Renal cortex interstitium (tissue), 15 donors: ENCODE measurements at places on chromosomes 12 and 14. TPM values are rescaled to one million over a fixed set of nuclear protein-coding genes. Genes with fewer than 3 reads are reported as not detected.

SPX gene
- 13.2 TPM for polyA plus RNA-seq

SPIC gene
- not detected for polyA plus RNA-seq

CATSPERB gene
- 1.1 TPM for polyA plus RNA-seq

DNA sequence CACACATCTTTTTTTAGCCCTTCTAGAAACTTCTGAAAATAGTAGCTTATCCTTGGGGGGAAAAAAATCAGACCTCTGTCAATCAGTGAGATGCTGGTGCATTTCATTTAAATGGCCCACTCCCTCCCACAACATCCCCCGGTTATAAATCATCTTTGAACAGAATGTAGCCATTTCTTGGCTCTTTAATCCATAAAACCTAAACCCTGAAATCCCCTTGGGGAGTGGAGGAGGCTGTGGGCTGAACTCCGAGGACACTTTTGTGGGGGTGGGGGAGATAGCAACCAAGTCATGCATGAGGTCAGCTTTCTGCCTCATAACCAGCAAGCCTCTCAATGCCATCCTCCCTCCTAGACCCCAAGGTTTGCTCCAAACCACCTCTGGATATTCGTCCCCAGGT is 21.0 kb downstream of the HRK start:
- no peak for DNase-seq

GRCh38 chr14:44979273-44979672 is 17.3 kb downstream of the TOGARAM1 start:
- no peak for DNase-seq

DNA sequence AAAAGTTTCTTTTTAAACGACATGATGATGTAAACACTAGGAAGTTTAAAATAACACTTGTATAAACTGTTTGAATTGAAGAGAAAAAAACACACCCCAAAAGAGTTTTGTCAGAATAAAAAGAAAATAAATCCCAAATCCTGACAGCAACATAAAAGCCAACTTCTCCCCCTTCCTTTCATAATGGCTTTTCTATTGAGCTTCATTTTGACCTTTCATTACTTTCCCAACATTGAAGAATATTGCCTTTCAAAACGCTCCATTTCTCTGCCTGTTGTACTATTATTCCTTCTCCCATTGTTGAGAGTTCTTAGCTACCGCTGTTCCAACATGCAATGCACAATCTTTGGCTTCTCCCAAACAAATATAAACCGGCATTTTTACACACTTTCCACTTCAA is 448.5 kb downstream of the BCAT1 start:
- no peak for DNase-seq
